ENCODE measurements at places on chromosomes 16 and 17.

GRCh38 chr17:55332296-55333041, 67.7 kb downstream of the HLF start:
- DNase-seq: no peak

DNA sequence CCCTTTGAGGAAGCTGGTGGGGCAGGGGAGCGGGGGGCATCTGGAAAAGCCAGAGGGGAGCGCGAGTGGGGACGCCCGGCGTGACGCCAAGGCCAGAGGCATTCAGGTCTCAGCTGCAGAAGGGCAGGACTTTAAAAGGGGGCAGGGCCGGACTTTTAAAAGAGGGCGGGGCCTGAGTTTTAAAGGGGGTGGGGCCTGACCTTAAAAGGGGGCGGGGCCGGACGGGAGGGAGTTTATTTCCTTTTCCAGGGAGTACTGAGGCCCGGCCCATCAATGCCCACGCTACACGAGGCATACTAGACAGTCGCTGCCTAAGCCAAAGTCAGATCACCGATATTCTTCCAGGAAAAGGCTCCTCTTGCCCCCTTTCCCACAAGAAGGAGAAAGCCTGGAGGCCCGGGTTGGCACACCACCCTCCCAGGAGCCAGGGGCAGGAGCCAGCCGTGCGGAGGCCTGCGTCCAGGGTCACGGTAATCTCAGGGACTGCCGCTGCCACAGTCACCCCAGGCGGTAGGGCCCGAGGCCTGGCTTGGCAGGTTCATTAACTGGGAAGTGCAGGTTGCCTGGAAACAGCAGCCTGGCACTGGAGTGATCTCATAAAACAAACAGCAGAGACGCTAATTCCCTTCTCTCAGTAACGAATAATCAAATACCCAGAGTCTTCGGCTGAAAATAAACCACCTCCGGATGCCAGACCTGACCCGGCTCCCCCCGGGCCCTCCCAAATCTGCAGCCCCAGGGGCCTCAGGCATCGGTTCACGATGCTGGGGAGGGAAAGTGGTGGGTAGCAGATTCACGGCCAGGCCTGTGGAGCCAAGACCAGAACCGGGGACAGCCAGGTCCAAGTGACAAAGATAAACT, 90.7 kb downstream of the TIMM22 start:
- DNase-seq: no peak

- no peak for DNase-seq
Measured at GRCh38 chr16:90034504-90034903, 15.2 kb upstream of the DBNDD1 start.

DNA sequence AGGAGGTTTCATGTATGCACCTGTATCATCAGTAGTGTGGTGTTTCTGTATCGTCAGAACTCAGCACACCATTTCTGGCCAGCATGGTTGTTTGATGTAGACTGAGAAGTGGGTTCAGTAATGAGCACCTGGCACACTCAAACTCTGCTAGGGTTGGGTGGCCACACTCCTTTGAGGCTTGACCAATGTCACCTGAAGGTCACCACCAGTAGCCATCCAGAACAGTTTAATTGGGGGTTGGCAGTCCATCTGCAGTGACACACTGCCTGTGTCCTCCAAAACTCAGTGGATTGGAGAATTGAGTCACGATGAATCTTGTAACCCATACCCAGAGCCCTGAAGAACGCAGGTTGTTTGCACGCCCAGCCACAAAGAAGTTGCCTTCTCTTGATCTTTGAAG, 86.8 kb upstream of the HSBP1 start:
- no peak for DNase-seq

- DNase-seq: no peak
Measured at GRCh38 chr17:43475494-43476089, 8.2 kb upstream of the DHX8 start.

- no peak for DNase-seq
Measured at GRCh38 chr17:66713533-66714042, 121.3 kb upstream of the CACNG5 start.

DNA sequence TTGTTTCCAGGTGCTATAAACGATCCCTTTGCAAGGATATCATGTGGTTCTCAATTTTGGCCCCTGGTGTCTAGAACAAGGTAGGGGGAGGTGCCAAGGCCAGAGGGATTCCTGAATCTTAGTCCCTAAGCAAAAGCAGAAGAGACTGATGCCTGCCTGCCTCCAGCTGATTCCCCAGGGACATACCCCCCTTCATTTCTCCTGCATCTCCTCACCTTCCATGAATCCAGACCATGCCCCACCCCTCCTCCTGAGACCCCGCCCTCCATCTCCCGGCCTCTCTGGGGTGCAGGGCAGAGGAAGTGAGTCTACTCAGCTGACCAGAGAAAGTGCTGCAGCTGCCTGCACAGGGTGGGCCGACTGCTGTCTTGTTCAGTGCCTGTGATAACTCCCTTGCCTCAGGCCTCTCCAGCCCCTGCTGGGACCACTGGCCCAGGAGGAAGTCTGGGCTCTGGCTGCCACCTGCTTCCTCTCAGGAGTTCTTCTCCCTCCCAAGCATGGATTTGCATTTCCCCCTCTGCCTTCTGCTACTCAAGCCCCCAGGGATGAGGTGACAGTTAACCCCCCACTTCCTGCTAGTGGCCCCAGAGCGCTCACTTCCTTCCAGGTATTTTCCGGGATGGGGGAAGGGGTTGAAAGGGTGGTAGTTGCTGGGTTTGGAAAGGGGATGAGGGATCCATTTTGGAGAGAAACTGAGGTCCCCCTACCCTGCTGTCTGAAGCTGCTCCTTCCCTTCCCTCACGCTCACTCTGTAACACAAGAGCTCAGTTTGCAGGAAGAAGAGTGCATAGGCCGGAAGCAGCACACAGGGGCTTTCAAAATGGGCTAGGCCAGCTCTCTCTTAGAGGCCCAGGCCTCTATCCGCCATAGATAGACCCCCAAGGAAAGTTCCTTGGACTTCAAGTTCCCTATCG, 10.5 kb upstream of the TSPOAP1 start:
- peak; percentile 58 for DNase-seq

DNA sequence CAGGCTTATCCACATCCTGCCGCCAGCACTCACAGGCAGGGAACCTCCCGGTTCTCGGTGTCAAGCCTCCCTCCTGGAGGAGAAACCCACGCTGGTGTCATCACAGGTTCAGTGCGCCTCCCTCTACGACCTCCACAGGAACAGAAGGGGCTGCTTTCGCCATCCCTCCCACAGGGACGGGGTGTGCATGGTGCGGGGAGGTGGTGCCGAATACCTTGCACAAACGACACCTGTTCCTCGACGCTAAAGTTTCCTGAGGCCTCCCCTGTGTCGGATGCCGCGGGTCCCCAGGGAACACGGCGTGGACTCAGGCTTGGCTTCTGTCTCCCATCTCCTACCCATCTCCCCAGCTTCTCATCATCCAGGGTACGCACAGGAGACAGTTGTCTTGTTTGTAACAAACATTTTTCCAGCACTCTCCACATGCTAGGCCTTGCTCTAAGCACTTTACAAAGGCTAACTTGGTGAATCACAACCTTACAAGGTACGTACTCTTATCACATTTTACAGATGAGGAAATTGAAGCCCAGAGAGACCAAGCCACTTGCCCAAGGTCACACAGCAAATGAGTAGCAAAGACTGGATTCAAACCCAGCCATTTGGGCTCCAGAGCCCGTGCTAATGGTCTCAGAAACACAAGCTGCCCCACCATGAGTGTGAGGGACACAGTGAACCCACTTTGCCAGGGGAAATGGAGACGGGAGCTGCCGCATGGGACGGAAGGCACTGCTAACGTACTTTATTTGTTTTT, 271.6 kb downstream of the C16orf95 start:
- DNase-seq: no peak

GRCh38 chr17:7394452-7395191, at the start of gene PLSCR3:
Gene PLSCR3 (minus strand): TSS chr17:7394525. CDS start chr17:7394110, 415 bp downstream.
- DNase-seq: peak; percentile 75

DNA sequence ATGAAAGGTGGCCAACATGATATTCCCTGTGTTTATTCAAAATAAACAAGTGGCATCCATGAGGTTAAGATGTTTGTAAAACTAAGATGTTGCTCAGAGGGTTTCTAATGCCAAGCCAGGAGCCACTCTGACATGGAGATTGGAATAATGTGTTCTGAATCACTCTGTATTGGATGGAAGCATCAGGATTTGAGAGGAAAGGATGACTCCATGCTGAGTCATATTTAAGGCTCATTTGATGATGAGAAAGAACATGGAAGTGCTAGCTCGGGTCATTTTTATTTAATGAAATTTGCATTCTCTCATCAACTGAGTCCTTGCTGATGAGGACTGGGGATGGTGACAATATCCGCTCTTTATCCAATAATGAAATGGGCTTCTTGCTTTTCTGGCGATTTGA, 6.2 kb downstream of the VAT1L start:
- no peak for DNase-seq

DNA sequence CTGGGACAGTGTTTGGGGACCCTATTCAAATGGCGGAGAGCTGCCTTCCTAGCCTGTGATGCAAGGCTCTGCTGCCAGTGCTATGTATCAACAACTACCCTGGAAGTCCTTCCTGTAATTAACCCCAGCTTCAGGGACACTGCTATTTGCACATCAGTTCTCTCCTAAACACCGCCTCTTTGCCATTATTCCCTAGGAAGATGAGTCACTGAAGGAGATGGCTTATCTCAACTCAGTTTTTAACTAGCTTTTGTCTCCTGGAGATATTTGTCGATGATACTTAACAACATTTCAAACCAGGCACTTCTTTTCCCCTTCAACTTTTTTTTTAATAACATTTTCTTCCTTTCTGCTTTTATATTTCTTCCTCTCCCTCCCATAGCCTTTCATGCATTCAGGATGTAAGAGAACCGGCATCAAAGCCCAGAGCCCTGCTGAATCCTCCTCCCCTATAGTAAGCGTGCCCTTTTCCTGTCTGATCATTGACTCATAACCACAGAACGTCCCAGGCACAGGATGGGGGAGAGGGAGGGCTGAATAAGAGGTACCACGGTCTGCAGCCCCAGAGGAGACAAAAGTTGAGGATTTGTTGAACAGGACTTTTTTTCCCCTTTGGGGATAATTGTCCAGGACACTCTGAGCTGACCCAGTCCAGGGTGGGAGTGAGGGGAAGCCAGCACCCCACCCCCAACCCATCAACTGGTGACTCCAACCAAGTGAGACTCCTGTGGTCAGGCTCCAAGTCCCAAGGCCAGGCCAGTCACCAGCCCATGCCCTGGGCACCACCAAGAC, 387.8 kb upstream of the SALL1 start:
- DNase-seq: no peak

- DNase-seq: peak; percentile 39
Measured at GRCh38 chr17:30336369-30337171, 2.7 kb upstream of the TMIGD1 start.

- DNase-seq: no peak
Measured at GRCh38 chr17:50638966-50639713, 4.5 kb downstream of the ABCC3 start.

GRCh38 chr16:24541233-24541933, 2.0 kb downstream of the RBBP6 start:
- no peak for DNase-seq

- DNase-seq: no peak
Measured at GRCh38 chr17:45719335-45720071, 64.6 kb upstream of the CRHR1 start.

- peak; percentile 38 for DNase-seq
Measured at GRCh38 chr17:14203388-14203787, 33.3 kb downstream of the CDRT15 start.

- DNase-seq: no peak
Measured at GRCh38 chr16:75053791-75054555, 55.1 kb downstream of the ZNRF1 start.

- DNase-seq: no peak
Measured at GRCh38 chr17:80704381-80704819, 159.8 kb downstream of the RPTOR start.

DNA sequence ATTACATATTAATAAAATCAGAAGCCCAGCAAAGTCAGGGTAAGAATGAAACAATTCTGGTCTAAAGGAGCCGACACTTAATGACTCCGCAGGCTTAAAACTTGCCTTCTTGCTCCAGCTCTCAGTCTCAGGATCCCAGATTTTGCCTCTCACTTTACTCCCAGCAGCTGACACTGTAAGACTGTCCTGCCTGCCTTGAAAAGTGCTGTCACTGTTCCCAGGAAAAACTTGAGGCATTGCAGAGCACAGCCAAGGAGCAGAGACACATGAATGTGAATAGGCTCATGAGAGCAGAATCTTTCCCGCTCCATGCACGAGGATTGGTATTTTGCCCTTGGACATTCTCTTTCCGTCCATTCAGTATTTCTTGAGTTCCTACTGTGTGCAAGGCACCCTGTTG, 457.6 kb upstream of the ZFHX3 start:
- DNase-seq: no peak

DNA sequence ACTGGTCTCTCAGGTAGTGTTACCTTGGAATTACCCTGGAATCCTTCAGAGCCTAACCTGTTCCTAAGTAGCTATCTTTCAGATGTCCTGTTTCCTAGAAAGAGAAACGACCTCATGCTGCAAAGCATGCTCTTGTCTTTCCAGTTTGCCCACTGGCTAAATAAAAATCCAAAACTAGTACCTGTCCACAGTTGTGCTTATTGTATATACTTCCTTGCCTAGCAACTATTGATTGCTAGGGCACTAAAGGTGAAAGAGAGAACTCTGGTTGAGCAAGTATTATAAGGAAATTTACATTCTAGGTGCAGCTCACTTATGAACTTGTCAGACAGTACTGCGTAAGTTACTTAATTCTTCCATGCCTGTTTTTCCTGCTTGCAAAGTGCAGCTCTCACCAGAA, 38.5 kb downstream of the LIG3 start:
- DNase-seq: no peak
